Hair follicular keratinocyte (primary cell): ENCODE measurements at places on chromosomes 3 and 15. TPM values are rescaled to one million over a fixed set of nuclear protein-coding genes. Genes with fewer than 3 reads are reported as not detected.

Gene POPDC2
- total RNA-seq, result 0.08 TPM in 1 of 2 replicates, not detected in the other

Gene NEK11
- 2.9 and 7.7 TPM in 2 replicates for total RNA-seq

Gene HSPBAP1
- 6.4 and 9.0 TPM in 2 replicates for total RNA-seq

Gene MINAR1
- total RNA-seq, result 0.08 and 0.23 TPM in 2 replicates

Gene KBTBD13
- total RNA-seq, result not detected in 2 replicates

Gene MESP2
- 1.4 and 1.7 TPM in 2 replicates for total RNA-seq

Gene CCR2
- not detected in 2 replicates for total RNA-seq

Gene ISLR
- total RNA-seq, result 0.08 and 0.23 TPM in 2 replicates

Gene PATL2
- total RNA-seq, result not detected in 2 replicates

Gene IGSF10
- not detected in 2 replicates for total RNA-seq

Gene ARMC8
- total RNA-seq, result 18.4 and 27.6 TPM in 2 replicates

Gene FBXO40
- total RNA-seq, result not detected in 2 replicates

Gene FMN1
- total RNA-seq, result 0.23 and 0.80 TPM in 2 replicates

Gene TM4SF4
- total RNA-seq, result not detected in 2 replicates

Gene SYNM
- 0.78 and 1.7 TPM in 2 replicates for total RNA-seq

Gene IL5RA
- not detected in 2 replicates for total RNA-seq

Gene FES
- total RNA-seq, result 1.9 and 2.1 TPM in 2 replicates
